ENCODE measurements at places on chromosomes 3 and 15.

- DNase-seq = no peak
Measured at GRCh38 chr3:45943207-45943846, at the start of gene CXCR6. CXCR6 (plus strand) TSS chr3:45943464; CDS start chr3:45946482, 3,018 bp downstream.

DNA sequence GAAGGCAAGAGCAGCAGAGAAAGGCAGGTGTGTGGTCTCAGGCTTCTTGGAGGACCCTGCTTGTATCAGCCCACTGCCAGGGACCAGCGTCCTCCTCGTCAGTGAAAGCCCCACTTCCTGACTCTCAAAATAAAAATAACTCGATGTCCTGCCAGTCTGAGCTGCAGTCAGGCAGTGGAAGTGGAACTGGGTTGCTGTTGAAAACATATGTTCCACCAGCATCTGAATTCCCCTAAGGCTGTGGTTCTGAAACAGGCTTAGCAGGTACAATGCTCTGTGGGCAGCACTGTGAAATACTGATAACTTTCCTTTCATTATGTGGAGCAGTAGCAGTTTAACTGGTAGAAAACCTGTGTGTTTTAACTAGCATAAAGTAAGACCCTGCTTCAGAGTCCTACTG, 121.6 kb upstream of the EIF1B start:
- no peak for DNase-seq

- DNase-seq = no peak
Measured at GRCh38 chr3:127720161-127720823, 47.5 kb downstream of the ABTB1 start.

DNA sequence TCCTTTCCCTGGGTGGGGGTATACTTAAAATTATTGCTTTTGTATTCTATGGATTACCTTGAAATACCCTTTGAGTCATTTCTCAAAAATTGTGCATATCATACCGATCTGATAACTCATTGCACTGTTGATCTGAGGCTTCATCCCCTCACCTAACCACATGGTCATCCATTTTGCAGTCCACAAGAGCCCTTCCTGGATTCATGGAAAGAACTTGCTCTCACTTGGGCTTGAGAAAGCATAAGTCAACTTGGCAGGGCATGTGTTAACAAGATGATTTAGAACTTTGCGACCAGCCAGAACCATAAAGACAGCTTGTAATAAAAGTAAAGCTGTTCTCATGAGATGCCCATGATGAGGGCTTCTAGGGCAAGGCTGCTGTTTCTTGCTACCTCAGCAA, 22.2 kb downstream of the MME start:
- DNase-seq = no peak

DNA sequence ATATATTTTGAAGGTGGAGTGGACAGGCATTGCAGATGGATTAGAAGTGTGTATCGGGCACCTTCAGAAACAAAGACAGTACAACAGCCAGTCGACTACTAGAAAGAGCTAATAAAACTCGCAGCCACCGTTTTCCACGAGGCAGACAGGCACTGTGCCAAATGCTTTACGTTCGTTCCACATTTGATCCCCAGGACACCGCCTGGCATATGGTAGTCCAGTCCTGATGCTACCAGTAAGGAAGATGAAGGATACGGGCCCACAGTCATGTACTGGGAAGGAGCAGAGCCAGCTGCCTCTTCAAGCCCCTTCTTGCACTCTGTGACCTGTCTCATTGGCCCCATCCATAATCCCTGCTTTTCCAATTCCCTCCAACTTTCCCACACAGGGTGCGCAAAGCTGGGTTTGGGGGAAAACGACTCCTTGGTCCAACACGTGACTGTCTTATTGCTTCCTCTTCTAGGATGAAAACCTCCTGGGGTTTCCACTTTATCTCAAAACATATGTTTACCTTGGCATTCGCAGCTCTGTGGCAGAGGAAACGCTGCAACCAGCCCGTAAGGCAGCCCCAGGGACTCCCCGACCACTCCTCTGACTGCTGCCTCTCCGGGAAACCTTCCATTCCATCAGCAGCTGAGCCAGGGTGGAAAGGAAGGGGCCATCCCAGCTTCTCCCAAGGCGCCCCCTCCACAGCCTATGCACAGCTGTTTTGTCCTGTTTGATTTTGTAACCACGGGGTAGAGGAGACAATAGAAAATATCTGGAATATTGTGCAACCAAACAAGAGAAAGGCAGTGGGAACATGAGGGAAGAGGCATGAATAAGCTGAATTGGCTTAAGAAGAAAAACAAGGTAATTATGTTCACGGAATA, 107.4 kb downstream of the ADAMTS17 start:
- DNase-seq = no peak

DNA sequence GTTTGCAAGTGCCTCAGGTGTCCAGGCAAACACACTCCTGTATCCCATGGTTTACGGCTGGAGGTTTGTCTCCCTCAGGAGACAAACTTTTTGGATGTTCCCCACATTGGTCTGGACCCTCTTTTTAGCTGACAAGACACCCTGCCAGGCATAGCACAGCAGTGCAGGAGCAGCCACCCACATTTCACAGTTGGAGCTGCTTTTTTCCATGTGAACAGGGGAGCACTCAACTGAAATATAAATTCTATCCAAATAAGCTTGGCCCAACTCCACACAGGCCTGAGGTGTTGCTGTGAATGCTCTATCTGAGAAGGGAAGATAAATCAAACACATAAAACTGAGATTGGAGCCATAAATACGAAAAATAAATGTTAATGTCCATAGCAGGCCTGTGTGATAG, 501.3 kb upstream of the IL12A start:
- no peak for DNase-seq

DNA sequence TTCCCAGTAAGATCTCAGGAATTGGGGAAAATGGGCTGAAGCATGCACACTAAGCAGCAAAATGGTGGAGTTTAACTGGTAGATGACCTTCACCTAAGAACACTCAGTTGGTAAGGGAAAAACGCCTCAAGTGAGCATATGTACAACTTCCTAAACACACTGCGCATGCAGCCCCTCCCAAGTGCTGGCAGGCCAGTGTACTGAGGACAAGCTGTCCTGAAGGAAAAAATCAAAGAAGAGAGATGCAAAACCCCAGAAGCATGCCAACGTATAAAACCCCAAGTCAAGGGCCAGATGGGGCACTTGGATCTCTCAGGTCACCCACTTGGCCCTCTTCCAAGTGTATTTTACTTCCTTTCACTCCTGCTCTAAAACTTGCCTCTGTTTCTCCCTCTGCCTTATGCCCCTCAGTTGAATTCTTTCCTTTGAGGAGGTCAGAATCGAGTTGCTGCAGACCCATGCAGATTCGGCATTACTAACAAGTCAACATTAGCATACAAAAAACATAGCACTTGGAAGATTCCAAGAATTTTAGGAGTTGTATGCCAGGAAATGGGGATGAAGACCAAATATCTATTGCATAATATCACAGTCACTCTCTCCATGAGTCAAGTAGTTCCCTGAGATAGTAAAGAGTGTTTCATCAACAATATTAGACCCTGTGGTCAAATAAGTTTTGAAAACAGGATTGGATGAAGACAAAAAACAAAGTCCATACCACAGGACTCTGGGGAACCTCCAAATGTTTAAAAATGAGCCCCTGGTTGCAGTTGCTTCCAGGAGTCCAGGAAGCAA, 10.8 kb upstream of the FYCO1 start:
- DNase-seq = no peak

- DNase-seq = no peak
Measured at GRCh38 chr3:106371221-106371970, 502.6 kb upstream of the CBLB start.

GRCh38 chr15:68217341-68217740, 12.2 kb downstream of the CLN6 start:
- DNase-seq = no peak

DNA sequence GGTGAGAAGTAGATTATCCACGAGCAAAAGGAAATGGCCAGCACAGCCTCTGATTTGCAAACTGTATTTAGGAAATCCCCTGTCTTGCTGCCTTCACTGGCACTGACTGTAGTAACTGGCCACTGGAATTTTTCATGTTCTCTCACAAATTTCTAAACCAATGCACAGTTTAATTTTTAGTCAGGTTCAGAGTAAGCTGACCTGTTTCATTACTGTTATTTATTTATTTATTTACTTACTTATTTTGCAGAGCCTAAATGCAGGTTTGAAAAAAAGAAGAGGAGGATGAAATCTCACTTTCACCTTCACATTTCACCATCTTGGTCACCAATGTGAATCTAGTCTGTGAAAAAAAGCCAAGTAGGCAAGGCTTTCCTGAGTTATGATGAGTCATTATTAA, 291.0 kb downstream of the PLOD2 start:
- no peak for DNase-seq

DNA sequence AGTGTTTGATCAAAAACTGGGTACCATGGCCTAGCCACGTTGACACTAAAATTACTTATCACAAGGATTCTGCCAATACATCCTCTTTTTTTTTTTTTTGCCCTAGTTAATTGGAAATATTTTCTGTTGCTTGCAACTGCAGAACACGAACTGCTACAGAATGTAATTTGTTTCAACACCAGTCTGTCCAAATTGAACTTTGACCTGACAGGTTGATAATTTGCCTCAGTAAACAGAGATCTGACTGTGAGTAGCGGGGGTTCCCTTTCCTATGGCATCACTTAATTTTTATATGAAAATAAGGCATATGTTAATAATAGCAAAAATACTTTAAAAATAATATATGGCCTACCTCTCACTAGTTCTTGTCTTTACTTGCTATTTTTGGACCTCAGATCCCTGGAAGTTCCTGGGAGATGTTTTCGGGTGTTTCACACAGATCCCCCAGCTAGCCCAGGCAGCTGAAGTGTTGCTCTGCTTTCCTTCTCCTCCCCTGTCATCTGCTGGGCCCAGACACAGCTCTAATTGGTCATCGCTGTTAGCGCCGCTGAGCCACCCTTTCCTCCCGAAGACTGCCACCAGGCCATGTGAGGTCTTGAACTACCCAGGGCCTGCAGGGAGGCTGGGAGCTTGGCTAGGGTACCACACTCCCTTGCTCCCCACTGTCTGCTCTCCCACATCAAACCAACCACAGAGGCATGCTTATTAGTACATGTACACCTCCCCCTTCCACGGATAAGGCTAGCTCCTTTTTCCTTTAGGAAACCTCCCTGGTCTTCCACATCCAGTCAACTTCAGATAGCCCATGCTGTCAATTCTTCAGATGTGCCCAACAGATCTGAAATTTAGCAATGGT, 89.8 kb upstream of the RNF7 start:
- no peak for DNase-seq

- DNase-seq = no peak
Measured at GRCh38 chr3:150472421-150472820, 64.3 kb downstream of the TSC22D2 start.

- no peak for DNase-seq
Measured at GRCh38 chr3:138310494-138310893, 19.2 kb downstream of the NME9 start.

- no peak for DNase-seq
Measured at GRCh38 chr3:165984589-165984988, 147.4 kb upstream of the BCHE start.
